Activated CD4-positive, alpha-beta T cell treated with anti-CD3 and anti-CD28 coated beads, Interleukin-2, amount 50 U/mL, for 4 hours (primary cell): ENCODE measurements at places on chromosomes 3 and 15.

DNA sequence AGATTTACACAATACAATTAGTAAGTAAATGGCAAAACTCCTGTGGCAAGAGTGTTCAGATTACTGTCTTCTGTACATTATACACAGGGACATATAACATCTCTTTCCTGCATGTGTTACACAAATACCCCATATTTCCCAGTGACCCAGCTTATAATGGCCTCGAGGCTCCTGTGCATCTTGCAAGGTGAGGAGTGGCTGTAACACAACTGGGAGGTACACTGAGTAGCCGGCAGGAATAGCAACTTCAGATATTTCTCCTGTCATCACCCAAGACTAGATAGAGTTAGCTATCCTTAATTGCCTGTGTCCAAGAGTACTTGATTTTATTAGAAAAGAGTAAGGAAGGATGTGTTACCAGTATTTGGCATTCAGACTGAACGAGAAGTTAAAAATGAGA lies 5.6 kb downstream of the GMPS start:
- DNase-seq, result no peak

DNA sequence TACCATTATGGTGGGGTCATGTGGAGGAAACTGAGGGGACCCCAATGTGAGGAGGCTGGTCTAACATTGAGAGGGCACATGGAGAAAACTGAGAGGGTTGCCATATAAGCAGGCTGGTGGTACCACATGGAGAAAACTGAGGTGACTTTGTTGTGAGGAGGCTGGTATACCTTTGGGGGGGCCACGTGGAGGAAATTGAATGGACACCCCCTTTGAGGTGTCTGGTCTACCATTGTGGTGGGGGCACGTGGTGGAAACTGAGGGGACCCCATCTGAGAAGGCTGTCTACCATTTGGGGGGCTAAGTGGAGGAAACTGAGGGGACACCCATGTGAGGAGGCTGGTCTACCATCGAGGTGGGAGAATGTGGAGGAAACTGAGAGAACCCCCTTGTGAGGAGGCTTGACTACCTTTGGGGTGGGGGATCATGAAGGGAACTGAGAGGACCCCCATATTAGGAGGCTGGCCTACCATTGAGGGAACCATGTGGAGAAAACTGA lies 163.8 kb downstream of the FBLN2 start:
- DNase-seq, result no peak

GRCh38 chr15:53323191-53323590 lies 436.3 kb downstream of the WDR72 start:
- DNase-seq, result no peak

GRCh38 chr15:68113273-68113672 lies 59.2 kb downstream of the PIAS1 start:
- no peak for DNase-seq

- DNase-seq, result no peak
Observed at GRCh38 chr3:170579646-170580045, 6.2 kb downstream of the SLC7A14 start.

DNA sequence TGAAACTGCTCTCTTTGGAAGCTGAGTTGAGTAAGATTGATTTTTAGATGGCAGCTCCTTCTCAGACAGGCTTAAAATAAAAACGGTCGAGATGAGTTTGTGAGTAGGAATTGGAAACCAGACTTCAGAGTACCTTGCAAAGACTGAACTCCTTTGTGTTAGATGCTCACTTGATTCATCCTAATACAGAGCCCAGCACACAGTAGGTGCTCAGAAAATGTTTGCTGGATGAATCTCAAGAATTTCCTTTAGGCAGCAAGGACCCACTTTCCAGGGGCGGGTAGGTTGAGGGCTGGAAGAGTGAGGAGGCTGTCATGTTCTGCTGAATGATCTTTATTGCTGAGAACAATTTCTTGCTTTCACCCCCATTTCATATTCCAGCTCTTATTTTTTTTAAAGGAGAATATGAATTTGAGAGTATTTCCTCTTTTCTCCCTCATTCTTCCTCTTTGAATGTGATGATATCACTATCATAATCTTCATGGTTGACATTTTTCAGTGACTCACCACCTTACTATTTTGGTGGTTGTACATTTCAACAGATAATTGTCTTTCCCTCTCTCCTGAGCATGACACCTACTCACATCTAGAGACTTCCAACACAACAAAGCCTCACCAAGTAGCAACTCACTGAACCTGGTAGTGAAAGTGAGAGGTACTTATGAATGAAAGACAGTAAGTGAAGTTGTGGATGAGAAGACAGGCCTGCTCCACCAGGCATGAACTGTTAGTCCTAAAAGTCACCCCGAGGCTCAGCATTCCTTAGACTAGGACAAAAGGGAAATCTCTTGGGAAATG lies 113.3 kb downstream of the PDCD6IP start:
- DNase-seq, result no peak

DNA sequence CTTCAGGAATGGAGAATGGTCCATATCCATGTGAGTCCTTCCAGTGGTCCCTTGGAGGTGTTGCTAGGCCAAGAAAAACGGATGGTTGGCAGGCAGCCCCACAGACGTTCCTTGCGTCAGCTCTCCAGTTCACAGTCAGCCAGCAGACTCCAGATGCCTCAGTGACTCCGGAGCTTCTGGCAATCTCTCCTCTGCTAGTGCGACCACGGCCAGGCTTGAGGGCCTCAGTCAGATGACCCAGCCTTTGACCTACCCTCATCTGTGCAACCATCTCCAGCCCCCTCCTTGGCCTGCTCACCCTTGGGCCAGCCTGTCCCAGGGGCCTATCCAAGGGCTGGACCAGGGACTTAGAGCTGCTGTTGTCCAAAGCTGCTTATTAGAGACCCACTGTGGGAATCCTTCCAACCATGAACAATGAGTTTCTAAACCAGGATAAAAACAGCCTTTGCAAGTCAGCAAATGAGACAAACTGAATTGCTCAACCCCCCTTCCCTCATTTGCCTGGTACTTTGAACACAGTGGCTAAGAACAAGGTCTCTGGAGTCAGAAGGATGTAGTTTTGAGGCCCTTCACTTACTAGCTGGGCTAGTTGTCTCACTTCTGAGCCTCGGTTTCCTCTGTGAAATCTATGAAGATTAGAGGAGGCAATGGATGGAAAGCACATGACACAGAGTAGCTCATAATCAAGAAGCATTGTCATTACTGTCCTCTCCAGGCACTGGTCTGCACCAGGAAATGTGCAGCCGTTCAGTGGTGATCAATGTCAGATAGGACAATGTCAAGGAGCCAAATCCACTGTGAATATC lies 44.8 kb downstream of the ANP32A start:
- no peak for DNase-seq

- no peak for DNase-seq
Observed at GRCh38 chr15:65653801-65654521, 32.2 kb downstream of the SLC24A1 start.

GRCh38 chr3:31810991-31811433 lies 170.1 kb downstream of the OSBPL10 start:
- no peak for DNase-seq

GRCh38 chr3:133256787-133257483 lies 142.9 kb upstream of the BFSP2 start:
- DNase-seq, result no peak

GRCh38 chr3:122493296-122493695 lies 21.4 kb downstream of the KPNA1 start:
- DNase-seq, result no peak

DNA sequence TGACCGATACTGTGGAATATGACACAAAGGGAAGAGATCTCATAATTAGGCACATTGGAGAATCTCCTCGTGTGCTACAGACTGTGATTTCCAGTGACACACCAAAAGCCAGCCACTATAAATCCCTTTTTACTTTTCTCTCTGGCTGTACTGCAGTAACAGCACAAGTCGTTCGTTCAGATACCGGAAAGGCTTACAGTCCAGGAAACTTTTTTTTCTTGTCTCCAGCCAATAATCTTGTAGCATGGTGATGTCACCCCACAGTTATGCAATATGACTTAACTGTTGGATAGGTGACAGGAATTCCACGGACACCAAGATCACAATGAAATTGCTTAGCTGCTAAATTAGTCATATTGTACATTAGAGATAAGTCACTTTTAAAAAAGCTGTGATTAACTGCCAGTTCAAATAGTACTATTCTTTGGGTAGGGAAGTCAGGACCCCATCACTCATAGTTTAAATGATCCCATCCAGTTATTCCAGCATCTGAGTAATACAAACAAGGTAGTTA lies 36.3 kb upstream of the TSC22D2 start:
- no peak for DNase-seq

GRCh38 chr3:160005004-160005403 lies 16.4 kb downstream of the IL12A start:
- DNase-seq, result no peak

DNA sequence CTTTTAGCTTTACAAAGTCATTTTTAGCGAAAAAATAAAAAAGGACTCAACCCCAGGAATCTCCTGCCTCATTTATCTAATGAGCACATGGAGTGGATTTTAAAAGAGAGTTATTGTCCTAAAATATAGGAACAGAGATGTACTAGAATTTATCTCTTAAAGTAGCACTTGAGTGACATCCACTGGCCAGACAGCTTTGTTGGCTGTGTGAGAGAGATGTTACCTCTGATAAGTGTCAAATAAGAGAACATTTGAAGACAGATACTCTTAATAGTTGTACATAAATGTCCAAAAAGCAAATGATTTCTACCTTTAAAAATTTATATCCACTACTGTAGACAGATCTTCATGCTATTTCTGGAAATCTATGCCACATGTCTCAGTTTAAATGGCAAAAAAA lies 12.3 kb upstream of the MFSD1 start:
- DNase-seq, result no peak

- DNase-seq, result no peak
Observed at GRCh38 chr3:16885593-16886302, 993 bp downstream of the PLCL2 start.

GRCh38 chr3:45064512-45065372 lies 38.6 kb downstream of the CLEC3B start:
- DNase-seq, result peak; percentile 70

DNA sequence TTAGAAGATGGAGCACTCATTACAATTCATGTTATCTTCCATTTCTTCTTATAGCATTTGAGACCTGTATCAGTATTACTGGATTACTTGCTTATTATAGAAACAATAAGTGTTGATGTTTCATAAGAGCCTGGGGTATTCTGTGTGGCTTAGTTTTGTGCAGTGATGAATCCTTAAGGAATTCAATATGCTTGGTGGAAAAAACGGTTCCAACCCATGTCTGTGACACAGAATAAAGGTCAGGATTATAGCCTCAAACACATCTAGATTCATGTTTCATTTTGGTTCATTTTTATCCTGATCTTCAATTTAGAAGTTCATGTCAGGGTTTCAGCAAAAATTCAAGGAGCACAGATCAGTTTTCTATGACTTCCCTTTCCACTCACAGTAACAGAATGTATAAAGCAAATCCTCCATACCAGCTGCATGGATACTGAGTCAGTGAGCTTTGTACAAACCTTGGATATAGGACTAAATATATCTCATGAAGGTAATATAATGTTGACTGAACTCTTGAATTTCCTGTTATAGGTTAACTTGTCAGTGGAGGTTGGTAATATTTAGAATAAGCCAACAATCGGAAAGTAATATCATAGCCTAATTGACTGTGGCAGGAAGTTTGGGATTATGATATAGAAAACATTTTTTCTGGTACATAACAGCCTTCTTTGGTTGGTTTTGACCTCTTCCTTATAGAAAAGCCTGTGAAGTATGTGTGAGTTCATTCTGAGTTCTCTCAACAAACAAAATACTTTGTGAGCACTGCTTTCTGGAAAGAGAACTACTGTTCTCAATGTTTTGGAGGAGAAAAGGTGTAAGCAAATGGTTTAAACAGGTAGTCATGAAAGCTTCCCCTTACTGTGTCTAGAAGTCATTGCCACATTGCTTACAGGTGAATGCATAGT lies 218.2 kb upstream of the TPM1 start:
- no peak for DNase-seq

GRCh38 chr3:185552358-185552877 lies at the start of gene LIPH:
LIPH (minus strand) TSS chr3:185552588; CDS start chr3:185552471, 117 bp downstream.
- no peak for DNase-seq

DNA sequence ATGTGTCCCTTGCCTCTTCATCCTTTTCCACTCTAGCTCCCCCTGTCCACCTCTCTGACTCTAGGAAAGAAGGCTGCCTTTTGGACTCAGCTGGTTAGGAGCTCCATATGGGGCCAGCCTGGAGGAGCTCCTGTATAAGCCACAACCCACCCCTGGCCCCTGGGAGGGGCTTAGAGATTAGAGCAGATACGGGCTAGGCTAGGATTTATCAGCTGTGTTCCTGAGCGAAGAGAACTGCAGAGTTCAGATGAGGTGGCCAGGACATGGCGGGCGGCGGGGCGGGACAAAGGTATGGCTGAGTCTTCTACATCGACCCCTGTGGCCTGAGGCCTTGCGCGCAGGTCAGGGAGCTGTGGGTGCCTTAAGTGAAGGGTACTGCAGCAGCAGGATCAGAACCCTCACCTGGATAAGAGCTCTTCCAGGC lies 7.9 kb downstream of the NBEAL2 start:
- no peak for DNase-seq

DNA sequence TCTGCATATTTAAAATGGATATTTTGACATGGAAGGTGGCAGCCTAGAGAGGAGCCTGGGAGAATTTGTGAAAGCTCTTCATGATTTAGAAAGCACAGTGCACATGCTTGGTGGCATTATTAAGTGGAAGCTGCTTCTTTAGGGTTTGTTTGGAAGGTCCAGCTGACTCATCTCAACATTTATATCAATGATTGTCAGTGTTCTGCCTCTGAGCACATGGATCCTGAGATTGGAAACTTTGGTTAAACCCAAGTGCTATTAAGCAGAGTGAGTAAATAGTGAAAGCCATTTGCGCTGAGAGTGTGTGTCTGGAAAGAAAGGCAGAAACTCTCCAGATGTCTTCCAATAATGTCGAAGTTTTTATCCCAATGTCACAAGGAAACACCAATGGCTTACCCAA lies 7.4 kb downstream of the NOX5 start:
- DNase-seq, result no peak

GRCh38 chr3:71063773-71064290 lies 519.7 kb downstream of the FOXP1 start:
- DNase-seq, result peak; percentile 48

GRCh38 chr3:166510382-166510781 lies 673.2 kb upstream of the BCHE start:
- no peak for DNase-seq

GRCh38 chr3:197219619-197220018 lies 78.8 kb downstream of the DLG1 start:
- no peak for DNase-seq

GRCh38 chr3:414063-414462 lies 217.5 kb downstream of the CHL1 start:
- no peak for DNase-seq

GRCh38 chr3:57065588-57065987 lies 5.1 kb downstream of the SPATA12 start:
- DNase-seq, result no peak

GRCh38 chr3:146078031-146078430 lies 83.0 kb downstream of the PLOD2 start:
- DNase-seq, result no peak

- no peak for DNase-seq
Observed at GRCh38 chr3:51395493-51396213, 4.6 kb downstream of the RBM15B start.

GRCh38 chr15:70195587-70196305 lies 98.0 kb upstream of the TLE3 start:
- DNase-seq, result no peak

DNA sequence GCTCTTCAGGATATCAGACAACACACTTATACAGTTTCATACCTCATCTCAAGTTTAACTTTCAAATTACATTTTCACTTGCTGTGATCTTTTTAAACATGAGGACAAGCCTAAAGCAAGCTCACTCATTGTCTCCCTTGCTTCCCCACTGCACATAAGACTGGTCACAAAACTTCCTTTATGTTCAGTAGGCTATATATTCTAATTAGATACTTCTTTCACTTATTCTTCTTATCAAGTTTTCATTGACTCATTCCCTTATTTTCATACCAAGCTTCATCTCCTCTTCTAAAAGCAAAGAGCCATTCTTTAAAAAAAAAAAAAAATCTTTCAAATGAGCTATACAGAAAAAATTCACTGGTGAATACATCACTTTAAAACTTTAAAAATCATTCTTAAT lies 62.6 kb downstream of the ESYT3 start:
- no peak for DNase-seq
